Kidney capillary endothelial cell (primary cell): ENCODE measurements at places on chromosomes 1 and 21.
A peak's percentile ranks its signal among the peaks of the same experiment; 100 is the strongest.

DNA sequence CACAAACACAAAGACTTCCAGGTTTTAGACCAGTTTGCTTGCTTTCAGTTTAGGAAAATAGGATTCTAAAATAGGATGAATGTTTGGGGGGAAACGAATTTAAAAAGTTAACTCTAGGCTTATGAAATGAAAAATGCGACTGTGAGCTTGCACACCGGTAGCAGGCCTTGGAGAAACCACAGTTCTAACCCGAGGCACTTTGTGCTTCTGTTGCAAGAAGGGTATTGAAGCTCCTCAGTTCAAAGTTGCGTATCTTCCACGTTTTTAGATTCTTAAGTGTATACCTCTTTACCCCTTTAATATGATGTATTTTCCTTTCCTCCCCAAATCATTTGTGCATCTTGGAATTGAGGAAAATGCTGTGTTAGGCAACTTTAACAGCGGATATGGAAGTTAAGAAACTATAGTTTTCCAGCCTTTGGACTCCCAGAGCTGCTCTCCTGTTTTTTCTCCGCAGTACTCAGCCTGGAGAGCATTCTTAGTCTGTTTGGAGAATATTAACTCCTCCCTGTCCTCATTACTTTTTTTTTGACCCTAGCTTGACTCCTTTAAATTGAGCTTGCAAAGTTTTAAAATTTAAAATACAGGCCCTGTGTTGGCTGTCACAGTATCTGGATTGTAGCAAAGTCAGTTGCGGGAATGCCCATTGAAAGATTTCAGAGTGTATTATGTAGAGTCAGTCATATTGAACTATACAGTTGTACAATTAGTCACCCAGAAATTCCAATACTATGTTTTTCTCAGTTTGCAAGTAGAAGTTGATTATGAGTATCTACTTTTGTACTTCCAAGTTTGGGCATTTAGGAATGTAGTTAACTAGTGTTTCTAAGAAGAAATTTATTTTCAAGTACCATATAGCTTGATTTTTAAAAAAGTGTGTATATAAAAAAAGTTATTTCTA is 2.6 kb downstream of the MRPS6 start:
- DNase-seq = no peak

GRCh38 chr1:39907528-39908453 is 6.1 kb upstream of the MYCL start:
- no peak for DNase-seq

GRCh38 chr1:15106608-15107007 is 46.9 kb upstream of the TMEM51 start:
- DNase-seq = peak; percentile 57

GRCh38 chr1:25553749-25554429 is 10.5 kb downstream of the LDLRAP1 start:
- no peak for DNase-seq

DNA sequence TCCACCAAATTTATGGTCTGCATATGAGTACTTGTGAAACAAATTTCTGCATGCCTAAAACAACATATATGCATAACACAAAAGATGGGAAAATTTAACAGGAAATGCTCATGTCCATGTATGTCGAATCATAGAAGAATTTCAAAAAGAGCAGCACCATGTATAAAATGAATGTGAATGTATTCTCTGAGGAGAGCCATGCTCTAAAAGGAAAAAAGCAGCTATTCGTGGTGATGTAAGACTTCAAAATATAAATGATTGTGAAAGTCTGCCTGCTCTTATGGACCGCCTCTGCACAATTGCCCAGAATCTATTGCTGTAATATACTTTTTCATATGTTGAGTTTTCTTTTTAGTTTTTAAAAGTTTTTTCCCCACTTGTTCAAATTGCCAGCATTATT is 66.8 kb downstream of the EPB41 start:
- no peak for DNase-seq

DNA sequence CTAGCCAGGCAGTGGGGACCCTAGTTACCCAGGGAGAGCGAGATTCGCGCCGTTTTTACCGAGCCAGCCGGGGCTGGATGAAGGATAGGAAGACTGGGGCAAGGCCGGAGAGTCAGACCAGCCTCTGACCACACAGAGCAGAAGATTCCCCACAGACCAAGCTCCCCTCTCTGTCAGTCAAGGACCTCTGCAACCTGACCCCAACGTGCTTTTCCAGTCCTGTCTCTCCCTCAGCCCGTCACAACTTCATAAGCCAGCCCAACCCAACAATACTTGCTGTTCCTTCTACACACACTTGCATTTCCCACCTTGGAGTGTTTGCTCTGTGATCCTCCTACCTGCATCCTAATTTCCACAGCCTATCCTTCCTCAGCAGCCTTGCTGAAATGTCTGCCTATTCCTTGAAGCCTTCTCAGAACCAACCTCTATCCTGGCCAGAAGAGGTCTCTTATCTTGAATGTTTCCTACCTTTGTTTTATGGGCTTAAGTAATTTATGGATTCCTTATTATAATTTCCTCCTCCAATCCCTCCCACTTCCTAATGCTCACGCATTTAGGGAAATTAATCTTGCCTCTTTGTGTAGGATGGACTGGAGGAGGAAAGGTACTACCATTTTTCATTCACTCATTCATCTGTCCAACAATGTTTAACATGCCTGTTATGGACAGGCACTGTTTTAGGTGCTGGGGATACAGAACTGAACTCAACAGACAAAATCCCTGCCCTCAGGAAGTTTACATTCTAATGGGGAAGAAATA is at the start of gene GSTM3:
Gene GSTM3 (minus strand): TSS at position 424 of the 759 bp plus-strand sequence. CDS start 751 bp downstream, outside the sequence.
- no peak for DNase-seq

- DNase-seq = peak; percentile 59
Observed at GRCh38 chr1:119275145-119276134, 93.1 kb upstream of the HAO2 start.

DNA sequence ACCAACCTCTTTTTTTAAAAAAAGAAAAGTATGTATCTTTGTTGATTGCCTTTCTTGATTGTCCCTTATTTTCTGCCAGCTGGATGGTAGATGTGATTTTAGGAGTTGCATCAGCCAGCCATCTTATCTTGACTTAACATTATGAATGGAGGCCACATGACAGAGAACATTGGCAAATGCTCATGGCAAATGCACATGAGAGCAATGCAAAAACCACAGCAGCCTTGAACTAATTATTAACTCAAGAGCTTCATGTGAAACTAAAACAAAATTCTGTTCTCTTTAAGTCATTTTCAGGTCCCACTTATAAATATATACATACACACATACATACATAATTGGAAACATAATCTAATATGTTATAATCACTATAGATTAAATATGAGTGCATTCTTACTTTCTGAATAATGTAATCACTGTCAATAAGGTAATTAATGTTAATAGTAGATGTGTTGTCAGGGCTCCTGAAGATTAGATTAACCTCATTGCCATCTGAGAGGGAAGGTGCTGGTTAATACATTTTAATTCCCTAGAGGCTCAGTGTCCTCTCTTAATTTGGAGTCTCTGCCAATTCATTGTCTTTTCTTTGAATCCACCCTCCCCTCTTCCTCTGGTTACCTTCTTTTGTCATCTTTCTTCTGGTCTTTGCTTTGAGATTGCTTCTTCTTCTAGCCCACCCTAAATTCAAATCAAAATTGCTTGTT is 962.2 kb downstream of the ADGRL2 start:
- no peak for DNase-seq

GRCh38 chr1:22930240-22930912 is 42.3 kb downstream of the LACTBL1 start:
- DNase-seq = peak; percentile 23

- no peak for DNase-seq
Observed at GRCh38 chr1:230277201-230278025, 148.7 kb downstream of the PGBD5 start.

GRCh38 chr21:39681257-39681656 is 63.7 kb upstream of the IGSF5 start:
- DNase-seq = no peak

- no peak for DNase-seq
Observed at GRCh38 chr21:42460391-42461184, 35.4 kb downstream of the RSPH1 start.

GRCh38 chr1:112723511-112723839 is 8.3 kb upstream of the PPM1J start:
- no peak for DNase-seq

- no peak for DNase-seq
Observed at GRCh38 chr21:32144851-32145250, 134.0 kb downstream of the MIS18A start.

DNA sequence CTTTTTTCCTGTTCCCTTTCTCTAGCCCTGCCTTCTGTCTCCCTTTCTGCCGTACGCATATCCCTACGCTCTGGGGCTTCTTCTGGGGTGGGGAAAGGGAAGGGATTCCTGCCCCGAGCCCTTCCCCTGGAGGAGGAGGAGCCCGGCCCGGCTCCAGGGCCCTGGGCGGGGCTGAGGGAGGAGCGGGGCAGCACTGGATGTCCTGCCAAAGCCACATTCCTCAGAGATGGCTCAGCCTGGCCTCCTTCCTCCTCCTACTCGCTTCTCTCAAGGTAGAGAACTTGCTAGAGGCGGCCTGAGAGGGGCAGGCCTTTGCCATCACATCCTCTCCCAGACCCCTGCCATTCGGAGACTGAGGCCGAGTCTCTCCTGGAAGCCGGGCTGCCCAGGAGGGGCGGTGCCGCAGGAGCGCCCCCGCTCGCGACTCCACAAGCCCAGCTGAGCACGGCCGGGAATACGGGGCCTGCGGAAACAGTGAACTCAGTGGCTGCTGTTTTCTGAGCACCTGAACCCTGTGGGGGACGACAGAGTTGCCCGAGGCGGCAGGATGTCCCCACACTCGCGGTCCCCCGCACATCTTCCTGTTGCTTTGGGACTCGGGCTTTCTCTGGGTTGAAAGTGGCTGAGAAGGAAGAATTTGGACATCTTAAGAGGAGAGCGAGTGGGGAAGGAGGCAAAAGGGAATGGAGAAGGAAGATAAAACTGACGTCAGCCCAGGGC is 12.2 kb downstream of the ADAMTSL4 start:
- peak; percentile 98 for DNase-seq

- no peak for DNase-seq
Observed at GRCh38 chr1:31712630-31713029, 8.8 kb upstream of the COL16A1 start.

GRCh38 chr21:34679051-34679450 is 10.3 kb downstream of the CLIC6 start:
- no peak for DNase-seq

DNA sequence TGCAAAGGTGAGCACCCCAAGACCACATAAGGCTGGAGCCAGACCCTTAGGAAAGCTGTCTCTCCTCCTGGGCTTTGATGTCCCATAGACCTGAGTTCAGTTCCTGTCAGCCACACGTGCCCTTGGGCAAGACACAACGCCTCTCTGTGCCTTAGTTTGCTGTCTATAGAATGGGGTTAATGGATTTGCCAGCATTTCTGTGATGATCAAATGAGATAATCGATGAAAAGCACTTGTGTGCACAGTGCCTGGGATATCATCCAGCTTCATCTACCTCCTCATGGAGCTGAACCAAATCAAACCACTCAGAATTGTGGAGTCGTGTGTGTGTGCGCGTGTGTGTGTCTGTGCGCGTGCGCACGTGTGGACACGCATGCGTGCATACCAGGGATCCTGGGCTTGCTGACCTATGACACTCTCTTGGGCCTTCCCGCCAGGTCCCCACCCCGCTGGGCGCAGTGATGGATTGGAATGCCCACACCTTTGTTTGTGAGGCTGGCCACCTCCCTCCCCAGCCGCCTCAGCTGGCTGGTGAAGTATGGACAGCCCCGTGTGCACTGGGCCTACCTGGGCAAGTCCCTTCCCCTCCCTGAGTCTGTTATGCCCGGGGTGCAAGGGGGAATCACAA is 5.2 kb downstream of the TTC22 start:
- no peak for DNase-seq

DNA sequence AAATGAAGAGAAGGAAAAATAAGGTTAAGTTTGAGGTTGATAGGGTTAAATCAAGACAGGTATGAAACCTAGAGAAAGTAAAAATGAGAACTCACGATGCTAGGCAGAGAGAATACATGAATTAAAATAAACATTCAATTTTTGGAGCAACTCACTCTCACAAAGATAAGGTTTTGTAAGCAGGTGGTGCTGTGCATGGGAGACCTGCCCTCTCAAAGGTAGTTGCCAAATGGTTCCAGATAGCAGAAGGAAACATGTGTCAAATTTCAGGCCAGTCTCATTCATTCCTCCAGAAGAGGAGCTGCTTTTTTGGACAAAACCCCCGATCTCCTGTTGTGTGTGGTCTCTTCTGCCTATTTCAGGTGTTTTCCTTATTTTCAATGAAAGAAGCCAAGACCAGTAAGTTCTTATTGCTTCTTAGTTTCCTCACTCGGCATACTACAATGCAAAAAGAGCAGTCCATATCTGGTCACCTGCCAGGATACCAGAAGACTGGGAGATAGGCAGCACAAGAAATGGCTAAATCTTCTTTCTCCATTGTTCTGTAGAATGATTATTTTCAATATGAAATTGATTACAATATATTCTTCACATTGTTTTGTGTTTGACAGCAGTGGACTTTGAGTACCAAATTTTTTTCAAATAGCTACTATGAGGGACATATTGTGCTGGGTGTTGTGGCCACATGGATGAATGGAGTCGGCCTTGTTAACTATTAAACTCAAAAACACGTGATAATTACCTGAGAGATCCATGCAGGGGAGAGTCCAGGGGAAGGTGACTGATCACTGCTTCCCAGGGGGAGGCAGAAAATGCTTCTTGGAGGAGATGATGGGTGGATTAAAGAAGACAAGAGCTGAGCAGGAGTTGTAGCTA is 3.6 kb downstream of the CR1L start:
- no peak for DNase-seq

- no peak for DNase-seq
Observed at GRCh38 chr1:42953182-42954180, 5.2 kb downstream of the SLC2A1 start.

GRCh38 chr1:178417858-178418257 is 78.9 kb downstream of the CLEC20A start:
- DNase-seq = peak; percentile 88

GRCh38 chr1:230188826-230189225 is 121.8 kb downstream of the GALNT2 start:
- no peak for DNase-seq

- DNase-seq = no peak
Observed at GRCh38 chr1:59685666-59686065, 129.1 kb upstream of the HOOK1 start.
